ENCODE measurements at places on chromosomes 16 and 17.
A peak's percentile ranks its signal among the peaks of the same experiment; 100 is the strongest.

DNA sequence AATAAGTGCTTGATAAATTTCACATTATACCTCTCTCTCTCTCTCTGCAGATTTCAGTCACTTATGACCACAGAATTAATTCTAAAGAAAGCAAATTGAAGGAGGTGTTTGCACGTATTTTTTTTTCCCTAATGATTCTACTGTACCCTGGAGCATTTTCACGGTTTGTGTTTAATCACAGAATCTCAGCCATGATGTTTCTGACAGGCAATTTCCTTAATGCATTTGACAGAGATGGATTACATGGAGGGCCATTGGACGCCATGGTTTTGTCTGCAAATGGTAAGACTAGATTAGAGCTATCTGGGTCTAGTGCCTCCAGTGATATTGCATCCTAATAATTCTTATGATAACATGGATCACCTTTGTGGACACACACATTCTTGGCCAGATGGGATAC is 147.5 kb upstream of the RBFOX1 start:
- DNase-seq = no peak

DNA sequence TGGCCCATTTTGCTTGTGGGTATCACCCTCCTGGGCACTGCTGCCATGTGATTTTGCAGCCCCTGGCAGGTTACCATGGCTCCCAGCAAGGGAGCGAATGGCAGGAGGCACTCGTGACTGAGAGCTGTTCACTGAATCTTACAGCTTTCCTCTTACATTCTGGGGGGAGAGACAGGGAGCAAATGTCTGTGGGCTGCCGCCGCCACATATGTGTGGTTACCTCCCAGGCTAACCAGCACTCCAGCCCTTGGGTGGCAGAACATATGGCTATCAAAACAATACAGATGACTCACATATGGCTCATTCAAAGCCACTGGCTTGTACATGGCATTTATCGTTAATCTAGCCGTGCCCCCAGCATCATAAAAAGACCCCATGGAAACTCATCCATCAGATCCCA is 19.8 kb downstream of the GTF3C1 start:
- no peak for DNase-seq

GRCh38 chr17:82272495-82273326 is 789 bp downstream of the CSNK1D start:
- DNase-seq = peak; percentile 63

DNA sequence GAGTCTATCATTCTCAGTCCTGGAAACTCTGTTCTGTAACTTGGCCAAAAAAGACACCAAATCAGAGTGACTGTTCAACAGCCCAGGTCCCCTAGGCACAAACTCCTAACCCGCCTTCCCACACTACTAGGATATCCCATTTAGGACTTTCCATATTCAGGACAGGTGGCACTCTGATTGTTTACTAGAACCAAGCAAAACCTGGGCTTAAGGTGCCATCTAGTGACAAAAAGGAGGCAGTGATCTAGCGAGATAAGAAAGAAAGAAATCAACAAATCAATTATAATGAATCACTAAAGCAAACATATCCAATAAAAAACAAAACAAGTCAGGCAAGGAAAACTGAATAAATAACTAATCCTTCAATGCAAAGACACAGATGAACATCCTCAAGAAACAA is 203.9 kb downstream of the CEP112 start:
- DNase-seq = peak; percentile 64

DNA sequence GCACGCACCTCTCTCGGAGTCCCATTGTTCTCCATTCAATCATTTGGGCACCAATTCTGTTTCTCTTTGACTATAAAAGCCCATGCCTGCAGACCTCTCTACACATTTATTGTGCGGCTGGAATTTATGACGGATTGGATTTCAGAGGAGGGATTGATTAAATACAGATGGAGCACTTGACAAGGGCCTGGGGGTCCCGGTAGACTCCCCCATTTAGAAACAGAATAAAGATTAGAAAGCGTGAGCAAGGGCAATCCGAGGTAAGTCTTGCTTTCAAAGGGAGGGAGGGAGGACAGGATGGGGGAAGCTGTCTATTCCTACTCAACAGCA is 15.1 kb upstream of the PITPNM3 start:
- DNase-seq = no peak

DNA sequence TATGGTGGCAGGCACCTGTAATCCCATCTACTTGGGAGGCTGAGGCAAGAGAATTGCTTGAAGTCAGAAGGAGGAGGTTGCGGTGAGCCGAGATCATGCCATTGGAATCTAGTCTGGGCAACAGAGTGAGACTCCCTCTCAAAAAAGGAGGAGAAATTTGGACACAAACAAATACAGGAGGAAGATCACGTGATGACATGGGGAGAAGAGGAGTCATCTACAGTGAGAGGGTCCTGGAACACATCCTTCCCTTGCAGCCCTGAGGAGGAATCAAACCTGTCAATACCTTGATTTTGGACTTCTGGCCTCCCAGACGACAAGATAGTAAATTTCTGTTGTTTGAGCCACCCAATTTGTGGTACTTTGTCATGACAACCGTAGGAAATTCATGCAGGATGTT is 671.9 kb upstream of the EEF2KMT start:
- no peak for DNase-seq

GRCh38 chr17:30148376-30148775 is 31.8 kb downstream of the NSRP1 start:
- no peak for DNase-seq

DNA sequence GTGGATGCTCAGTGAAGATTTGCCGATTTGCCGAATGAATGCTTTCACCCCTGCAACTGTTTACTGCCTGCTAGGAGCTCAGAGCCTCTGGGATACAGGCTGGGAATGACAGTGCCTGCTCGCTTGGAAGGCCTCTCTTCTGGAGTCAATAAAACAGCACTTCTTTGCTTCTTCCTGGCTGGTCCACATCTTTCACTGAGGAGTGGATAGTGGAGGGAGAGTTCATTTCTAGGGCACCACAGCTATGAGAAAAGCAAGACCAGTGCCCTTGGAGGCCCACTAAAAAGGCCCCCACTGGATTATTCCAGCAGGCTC is 3.1 kb upstream of the USP7 start:
- no peak for DNase-seq

DNA sequence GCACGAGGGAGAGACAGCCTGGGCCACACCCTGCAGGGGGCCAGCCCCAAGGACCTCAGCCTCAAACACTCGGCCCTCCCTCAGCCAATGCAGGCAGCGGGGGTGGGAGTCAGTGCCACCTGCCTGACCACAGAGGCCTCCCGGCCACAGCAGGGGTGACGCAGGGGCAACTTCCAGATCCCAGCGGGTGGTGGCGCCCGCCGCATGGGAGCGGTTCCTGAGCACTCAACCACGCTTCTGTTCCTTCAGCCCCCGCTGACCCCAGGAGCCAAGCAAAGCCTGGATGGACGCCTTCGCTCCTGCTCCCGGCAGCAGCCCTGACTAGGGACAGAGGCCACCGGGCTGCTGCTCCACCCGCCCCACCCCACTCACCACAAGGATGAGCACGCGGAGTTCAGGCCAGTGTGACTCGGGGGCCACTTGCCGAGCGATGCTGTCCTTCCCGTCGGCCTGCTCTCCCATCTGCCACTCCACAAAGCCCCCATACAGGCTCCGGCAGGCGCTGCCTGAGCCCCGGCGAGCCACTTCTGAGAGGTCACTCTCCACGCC is 5.0 kb upstream of the CYBA start:
- no peak for DNase-seq

DNA sequence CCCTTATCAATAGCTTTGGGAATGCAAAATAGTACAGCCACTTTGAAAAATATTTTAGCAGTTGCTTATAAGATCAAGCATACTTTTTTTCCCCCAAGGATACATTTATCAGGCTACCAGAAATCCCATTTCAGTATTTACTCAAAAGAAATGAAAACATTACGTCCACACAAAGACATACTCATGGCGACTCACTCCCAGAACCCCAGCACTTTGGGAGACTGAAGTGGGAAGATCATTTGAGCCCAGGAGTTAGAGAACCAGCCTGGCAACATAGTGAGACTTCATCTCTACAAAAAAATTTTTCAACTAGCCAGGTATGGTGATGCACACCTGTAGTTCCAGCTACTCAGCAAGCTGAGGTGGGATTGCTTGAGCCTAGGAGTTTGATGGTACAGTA is 5.9 kb downstream of the SKA2 start:
- DNase-seq = no peak

DNA sequence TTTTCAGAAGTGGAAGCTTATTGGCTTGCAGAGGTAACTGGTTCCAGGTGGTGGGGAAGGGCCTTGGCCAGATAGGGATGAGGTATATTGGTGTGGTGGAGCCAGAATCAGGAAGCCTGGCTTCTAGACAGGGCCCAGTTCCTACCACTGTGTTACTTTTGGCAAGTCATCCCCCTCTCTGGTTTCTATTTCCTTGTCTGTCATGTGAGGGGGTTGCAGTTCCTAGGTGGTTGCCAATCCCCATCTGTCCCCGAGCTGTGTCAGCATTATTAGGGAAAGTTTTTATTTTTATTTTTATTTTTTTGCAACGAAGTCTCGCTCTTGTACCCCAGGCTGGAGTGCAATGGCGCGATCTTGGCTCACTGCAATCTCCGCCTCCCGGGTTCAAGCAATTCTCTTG is 3.0 kb downstream of the SMCR8 start:
- DNase-seq = no peak

DNA sequence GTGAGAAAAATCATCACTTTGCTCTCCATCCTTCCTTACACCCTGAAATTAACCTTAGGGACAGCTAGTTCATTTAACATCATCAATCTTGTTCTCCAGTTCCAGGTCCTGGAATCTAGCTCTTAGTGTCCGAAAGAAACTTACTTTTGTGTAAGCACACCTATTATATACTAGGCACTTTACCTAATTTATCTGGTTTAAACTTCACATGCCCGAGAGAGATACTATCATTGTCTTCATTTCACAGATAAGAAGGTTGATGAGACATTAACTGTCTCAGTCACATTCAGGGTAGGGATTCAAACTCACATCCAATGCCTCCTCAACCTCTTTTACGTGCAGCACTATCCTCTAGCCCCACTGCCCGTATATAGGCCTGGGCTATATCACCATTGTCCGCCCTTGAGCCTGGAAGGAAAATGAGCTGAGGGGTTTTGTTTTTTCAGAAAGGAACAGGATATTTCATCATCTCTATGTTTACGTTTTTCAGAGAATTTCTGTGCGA is 501 bp upstream of the AP2B1 start:
- DNase-seq = no peak

- no peak for DNase-seq
Observed at GRCh38 chr16:2985893-2986355, 5.7 kb upstream of the PKMYT1 start.

All from neural progenitor cell (in vitro differentiated cells).